ENCODE measurements at places on chromosomes 7 and 10. TPM values are rescaled to one million over a fixed set of nuclear protein-coding genes. Genes with fewer than 3 reads are reported as not detected.

Gene CNOT4
- 8.6 TPM for total RNA-seq

Gene ERV3-1
- total RNA-seq, result 12.0 TPM

GRCh38 chr10:108544500-108545120, 1378.7 kb downstream of the XPNPEP1 start:
- peak; percentile 82 for DNase-seq

- peak; percentile 23 for DNase-seq
Observed at GRCh38 chr7:141354251-141354650, 197.0 kb upstream of the AGK start.

- no peak for DNase-seq
Observed at GRCh38 chr7:69654381-69654780, 56.1 kb downstream of the AUTS2 start.

Gene CCL26
- 1.7 TPM for total RNA-seq

Gene FAM25A
- total RNA-seq, result not detected

- no peak for DNase-seq
Observed at GRCh38 chr7:33661430-33662160, 243.7 kb upstream of the BMPER start.

DNA sequence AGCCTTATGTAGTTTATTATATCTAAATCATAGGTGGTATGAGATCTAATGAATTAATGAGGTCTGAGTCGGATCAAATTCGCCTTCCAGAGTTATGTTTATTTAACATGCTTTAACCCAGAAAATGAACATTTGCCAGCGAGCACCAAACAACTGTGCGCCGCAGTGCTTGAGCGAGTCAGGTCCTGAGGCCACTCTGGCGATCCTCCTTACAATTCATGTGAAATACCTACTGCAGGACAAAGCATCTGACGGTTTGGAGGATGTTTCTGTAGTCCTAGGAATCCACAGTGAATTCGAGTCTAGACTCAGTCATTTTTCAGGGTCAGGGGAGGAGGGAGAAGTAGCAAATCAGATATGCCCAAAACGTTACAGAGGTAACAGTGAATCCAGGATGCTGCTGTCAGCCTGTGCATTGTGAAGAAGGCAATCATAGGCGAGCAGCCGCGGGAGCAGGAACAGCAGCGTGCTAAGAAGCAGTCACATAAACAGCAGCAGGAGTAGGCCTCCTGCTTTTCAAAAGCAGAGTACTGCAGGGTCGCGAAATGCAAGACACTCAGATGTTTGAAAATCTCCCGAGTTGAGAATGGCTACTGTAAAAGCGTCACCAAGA, 120.2 kb downstream of the CACNB2 start:
- DNase-seq, result no peak

GRCh38 chr10:116673866-116674265, 53.1 kb downstream of the PNLIPRP2 start:
- DNase-seq, result no peak

DNA sequence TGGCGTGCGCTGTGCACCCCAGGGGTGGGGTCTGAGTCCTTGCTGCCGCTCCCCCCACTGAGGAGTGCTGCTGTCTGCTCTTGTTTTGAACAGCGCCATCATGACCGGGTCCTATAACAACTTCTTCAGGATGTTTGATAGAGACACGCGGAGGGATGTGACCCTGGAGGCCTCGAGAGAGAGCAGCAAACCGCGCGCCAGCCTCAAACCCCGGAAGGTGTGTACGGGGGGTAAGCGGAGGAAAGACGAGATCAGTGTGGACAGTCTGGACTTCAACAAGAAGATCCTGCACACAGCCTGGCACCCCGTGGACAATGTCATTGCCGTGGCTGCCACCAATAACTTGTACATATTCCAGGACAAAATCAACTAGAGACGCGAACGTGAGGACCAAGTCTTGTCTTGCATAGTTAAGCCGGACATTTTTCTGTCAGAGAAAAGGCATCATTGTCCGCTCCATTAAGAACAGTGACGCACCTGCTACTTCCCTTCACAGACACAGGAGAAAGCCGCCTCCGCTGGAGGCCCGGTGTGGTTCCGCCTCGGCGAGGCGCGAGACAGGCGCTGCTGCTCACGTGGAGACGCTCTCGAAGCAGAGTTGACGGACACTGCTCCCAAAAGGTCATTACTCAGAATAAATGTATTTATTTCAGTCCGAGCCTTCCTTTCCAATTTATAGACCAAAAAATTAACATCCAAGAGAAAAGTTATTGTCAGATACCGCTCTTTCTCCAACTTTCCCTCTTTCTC, 26.0 kb downstream of the BNIP3 start:
- DNase-seq, result no peak

GRCh38 chr7:111384065-111384891, 178.0 kb downstream of the IMMP2L start:
- DNase-seq, result peak; percentile 22

- DNase-seq, result no peak
Observed at GRCh38 chr7:116271161-116271913, 61.0 kb downstream of the TES start.

Gene LOXL4
- total RNA-seq, result 24.9 TPM

GRCh38 chr7:49635800-49636199, 137.6 kb upstream of the VWC2 start:
- DNase-seq, result no peak

Gene KIF5B
- total RNA-seq, result 206 TPM

- no peak for DNase-seq
Observed at GRCh38 chr7:30254717-30255063, 29.7 kb upstream of the ZNRF2 start.
